ENCODE measurements at places on chromosomes 7 and 10.

GRCh38 chr7:81399471-81399870 lies 370.4 kb downstream of the HGF start:
- DNase-seq = no peak

DNA sequence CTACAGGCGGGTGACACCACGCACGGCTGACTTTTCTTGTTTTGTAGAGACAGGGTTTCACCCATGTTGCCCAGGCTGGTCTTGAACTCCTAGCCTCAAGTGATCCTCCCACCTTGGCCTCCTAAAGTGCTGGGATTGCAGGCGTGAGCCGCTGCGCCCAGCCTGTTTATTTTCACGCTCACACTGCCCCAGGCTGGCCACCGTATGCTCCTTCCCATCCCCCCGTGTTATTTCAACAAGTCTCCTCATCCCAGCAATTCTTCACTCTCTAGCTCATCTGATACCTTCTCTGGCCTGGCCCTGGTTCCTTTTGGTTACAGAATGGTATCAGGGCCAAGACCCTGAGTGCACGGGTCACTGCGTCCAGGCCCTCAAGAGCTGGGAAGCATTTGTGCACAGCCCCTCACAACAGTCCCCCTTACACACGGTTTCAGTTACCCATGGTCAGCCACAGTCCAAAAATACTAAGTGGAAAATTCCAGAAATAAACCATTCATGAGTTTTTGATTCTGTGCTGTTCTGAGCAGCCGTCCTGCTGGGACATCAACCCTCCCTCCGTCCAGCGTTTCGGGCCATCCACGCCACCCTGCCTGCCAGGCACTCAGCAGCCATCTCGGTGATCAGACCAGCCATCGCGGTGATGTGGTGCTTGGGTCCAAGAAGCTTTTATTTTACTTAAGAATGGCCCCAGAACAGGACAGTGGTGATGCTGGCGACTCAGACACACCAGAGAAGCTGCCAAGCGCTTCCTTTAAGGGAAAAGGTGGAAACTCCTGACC lies 8.9 kb downstream of the COX19 start:
- no peak for DNase-seq

DNA sequence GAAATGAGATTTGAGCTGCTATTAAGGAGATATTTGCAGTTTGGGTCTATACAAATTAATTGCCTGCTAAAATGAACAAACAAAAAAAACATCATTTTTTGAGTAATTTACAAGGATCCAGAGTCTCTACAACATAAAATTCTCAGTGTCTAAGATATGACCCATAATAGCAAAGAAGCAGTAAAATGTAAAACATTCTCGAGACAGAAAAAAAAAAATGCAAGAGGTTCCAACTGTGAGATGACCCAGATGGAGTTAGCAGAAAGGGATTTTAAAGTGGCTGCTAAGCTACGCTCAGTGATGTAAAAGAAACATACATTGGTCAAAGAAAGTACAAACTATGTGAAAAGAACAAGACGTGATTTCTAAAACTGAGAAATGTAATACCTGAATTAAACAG lies 471.0 kb downstream of the SH2D4B start:
- no peak for DNase-seq

DNA sequence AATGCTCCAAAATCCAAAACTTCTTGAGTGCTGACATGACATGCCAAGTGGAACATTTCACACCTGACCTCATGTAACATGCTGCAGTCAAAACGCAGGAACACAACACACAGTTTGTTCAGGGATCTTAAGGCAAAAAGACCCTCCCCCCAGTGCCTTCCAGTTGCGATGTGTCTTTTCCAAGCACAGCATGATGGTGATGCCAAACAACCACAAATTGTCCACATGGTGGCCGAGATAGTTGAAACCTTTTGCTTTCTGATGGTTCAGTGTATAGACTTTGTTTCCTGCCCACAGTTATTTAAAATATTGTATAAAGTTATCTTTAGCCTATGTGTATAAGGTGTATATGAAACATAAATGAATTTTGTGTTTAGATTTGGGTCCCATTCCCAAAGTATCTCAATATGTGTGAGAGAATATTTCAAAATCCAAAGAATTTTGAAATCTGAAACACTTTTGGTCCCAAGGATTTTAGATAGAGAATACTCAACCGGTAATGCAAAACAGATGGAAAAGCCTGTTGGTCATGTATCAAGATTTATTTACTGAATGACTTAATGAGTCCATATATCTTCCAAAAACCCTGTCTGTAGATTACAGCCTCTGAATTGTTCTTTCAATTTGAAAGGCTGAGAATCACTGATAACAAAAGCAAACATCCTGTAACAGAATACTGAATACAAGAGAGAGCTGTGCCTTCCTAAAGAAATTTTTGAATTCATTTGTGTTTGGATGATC lies 93.4 kb upstream of the OIT3 start:
- DNase-seq = no peak

DNA sequence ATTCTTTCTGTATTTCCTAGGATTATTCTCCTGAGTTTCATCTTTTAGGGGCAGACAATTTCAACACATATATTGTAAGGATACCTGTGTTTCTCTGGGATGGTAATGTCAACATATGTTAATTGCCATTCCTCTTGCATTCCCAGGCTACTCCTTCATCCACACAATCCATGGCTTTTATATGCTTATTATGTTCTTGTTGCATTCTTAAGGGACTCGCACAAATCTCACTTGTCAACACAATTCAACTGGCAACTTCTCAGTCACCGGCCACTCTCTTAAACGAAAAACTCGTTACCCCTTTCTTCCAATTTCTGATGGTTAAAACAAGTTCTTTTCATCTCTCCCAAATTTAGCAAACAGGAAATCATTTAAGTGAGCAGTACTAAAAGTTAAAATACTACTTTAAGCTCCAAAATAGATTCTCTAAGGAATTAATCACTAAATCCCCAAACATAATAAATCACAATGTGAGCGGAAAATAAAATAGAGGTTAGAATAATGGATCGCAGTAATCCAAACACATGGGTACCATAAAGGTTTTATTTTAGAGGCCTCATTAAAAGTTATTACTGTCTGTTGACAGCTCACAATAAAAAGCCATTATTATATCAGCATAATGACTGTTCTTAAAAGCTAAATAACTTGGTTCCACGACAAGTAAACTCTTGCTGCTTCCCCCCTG lies 223.2 kb downstream of the ELMO1 start:
- no peak for DNase-seq

DNA sequence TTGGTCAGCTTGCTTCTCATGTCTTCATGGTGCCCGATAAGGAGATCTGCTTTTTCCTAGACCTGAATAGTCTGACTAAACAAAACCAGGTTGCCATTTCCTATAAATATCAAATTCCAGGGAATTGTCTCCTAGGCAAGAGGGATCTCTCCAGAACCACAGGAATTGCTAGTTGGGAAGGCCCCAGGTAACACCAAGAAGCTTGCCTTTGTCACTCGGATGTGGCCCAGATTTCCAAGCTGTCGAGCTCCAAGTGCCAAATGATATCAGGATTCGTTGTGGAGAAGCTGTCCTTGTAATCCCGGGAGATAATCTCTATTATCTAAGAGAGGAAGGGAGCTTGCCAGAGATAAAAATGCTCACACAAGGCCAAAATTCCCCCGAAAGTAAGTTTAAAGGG lies 1288.5 kb upstream of the AUTS2 start:
- DNase-seq = no peak

DNA sequence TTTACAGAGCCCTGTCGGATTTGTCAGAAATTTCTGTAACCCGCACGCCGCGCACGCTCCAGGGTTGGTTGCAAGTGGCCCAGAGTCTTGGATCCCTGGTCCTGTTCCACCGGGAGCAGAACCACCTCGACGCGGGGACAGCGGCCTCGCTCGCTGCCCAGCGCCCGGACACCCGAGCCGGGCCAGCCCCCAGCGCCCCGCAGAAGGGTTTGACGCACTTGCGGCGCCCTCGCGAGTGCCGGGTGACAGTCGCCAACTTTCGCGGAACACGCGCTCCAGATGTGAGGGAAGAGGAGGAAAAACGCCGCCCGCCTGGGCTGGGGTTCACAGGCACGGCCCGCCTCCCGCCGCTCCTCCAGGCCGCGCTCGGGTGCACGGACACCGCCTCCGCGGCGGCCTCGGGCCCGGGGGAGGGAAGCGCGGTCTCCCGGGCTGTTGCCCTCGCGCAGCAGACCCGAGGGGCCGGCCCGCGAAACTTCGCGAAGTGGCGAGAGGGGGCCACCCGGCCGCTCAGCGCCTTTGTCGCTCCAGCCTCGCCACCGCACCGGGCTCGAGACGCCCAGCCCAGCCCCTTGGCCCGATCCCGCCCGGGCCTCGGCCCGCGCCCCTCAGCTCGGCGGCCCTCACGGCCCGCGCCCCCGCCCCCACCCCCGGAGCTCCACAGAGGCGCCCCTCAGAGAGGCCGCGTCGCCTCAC lies 514 bp downstream of the RNF216 start:
- DNase-seq = peak; percentile 11
